T-helper 2 cell (primary cell): ENCODE measurements at places on chromosomes 2 and 18.

DNA sequence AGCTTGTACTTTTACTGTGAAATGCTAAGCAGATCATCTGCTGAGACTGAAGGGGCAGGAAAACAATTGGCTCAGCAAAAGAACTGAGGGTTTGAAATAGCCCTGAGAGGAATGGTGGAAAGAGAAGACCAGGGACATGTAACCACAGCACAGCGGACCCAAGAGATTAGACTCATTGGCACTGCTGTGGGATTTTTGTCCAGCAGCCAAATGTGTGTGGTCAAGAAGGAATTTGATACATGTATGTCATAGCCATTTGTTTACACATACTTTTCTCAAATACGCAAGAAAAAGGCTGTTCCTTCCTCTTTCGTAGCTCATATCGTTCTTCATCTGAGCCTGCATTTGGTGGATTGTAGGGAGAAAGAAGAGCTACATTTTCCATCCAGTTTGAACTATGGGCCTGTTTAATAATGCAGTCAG, 73.8 kb downstream of the TRABD2A start:
- no peak for DNase-seq

DNA sequence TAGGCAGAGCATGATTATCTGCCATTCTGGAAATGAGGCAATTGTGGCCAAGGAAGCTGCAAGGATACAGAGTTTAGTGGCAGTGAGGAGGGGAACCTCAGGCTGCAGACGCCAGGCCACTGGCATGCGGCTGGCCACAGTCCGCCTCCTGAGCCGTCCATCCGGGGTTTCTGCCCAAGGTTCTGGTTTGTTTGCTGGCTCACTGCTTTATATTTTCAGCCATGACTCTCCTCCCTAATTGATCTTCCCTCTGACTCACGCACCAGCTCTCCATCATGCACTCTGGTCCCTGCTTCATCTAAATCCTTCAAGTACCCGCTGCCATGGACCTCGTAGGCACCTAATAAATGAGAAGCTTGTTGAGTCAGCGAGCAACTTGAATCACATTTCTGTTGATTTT, 107.8 kb upstream of the REV1 start:
- no peak for DNase-seq

DNA sequence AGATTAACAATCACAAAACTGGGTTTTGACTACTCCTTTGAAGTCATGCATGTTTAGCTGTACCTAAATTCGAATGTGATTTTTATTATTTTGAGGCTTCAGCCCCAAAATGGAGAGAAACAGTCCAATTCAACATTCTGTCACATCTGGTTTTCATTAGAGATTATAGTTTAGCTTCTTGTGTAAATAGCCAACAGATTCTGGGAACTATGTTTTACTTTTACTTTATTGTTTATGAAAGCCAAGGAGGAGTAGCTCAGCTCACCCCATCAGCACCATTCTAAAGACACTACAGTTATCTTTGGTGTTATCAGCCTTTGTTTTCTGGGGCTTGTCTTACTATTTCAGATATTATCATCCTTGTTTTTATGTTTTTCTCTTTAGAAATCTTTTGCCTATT, 465.0 kb upstream of the CWC22 start:
- no peak for DNase-seq

DNA sequence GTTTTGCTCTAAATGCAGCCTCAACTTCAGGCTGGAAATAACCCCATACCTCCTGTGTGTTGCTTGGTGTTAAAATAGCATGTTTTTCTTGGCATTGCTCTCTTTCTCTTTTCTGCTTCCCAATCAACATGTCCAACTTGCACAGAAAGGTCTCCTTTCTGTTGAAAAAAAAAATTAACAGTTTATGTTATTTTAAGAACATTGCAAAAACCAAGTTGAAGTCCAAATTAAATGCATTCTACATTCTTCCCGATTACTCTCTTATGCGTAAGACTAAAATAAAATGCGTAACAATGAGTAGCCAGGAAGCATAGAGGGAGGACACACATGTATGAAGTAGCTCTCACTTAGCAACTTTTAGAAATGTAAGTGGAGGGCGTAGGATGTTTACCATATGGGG, 1406.1 kb upstream of the NXPH2 start:
- no peak for DNase-seq

- DNase-seq: no peak
Observed at GRCh38 chr2:186526281-186526680, 40.2 kb downstream of the ZC3H15 start.

DNA sequence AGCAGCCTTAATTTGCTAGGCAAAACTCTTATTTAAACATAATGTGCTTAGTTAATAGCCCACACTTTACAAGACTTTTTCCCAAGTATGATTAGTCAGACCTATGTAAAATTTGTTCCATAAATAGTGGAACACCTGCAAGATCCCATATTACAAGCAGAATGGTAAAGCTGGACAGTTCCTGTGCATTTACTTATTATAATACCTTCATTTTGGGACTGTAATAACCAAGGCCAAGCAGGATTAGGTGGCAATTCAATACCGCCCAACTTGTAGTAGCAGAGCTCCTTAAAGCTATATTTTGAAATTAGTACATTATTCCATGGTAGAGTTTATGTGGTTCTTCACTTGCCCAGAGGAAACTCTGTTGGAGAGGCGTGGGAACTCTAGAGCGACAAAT, 431.5 kb upstream of the MMADHC start:
- DNase-seq: no peak

DNA sequence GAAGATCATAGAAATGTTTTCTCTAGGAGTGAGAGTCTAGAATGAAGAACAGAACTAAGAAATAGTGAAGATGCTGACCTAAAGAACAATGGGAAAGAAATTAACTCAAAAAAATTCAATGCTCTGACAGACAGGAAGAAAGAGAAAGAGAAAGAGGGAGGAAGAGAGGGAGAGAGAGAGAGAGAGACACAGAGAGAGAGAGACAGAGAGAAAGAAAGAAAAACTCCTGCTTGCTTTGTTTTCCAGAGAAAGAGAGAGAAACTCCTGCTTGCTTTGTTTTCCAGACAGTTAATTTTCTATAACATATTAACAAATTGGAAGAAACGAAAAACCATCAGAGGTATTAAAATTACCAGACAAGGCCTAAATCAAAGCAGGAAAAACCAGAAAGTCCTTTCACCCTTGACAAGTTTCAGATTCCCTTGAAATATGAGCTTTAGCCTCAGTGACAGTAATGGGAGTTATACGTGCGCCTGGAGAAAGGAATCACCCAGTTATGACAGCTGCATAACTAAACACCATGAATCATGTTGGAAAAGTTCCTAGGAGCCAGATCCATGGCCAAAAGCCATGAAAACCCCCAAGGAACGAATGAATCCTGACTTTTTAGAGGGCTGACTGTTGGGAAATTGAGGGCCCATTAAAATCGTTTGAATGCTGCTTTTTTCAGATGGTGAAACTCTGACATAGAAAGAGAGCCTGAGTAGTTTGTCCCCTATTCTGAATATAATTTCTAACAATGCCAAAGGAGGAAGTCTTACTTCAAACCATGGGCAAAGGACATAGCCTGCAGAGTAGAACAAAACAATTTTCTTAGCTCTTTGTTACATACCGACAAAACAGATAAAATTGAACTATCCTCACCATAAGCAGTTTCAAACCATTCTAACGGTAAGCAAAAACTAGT, 228.6 kb upstream of the CHST9 start:
- no peak for DNase-seq

GRCh38 chr2:25481381-25482300, 139.9 kb upstream of the DNMT3A start:
- no peak for DNase-seq

DNA sequence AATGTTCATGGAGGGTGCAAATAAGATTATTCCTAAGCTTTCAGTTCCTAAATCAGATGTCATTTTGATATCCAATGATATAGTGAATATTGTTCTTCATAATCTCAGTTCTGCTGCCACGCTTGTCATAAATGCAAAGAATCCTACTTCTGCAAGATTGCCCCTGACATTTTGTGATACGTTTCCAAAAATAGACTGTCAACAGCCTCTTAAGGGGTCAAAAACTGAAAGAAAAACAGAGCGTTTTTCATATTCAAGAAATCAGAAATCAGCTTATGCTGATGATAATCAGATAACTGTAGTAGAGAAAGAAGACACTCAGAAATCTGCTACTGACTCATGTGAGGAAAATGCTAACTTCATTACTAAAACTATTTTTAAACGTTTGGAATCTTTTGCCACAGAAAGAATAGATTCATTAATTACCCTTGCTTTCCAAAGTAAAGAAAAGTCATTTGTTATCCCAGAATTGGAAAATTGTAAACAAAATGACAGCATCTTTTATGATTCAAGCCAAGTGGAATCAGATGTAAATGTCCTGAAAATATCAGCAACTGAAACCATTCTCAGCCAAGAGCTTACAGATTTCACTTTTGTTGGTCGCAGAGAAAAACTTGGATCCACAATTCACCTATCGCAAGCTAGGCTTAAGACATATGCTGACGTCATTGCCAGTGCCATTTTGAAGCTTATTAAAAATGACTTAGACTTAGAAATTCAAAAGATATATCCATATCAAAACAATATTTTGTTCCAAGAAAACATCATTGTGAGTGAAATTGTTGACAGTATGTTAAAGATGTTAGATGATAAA, 55.1 kb downstream of the FSIP2 start:
- DNase-seq: no peak

- DNase-seq: no peak
Observed at GRCh38 chr2:109195193-109196045, 66.4 kb downstream of the SH3RF3 start.

GRCh38 chr2:206274434-206275311, at the start of gene ZDBF2:
Gene ZDBF2, plus strand, starts transcription at chr2:206274663. Its CDS starts 7,187 bp downstream, at chr2:206281850.
- peak; percentile 19 for DNase-seq

- no peak for DNase-seq
Observed at GRCh38 chr2:42622943-42623676, 54.7 kb downstream of the MTA3 start.

- DNase-seq: no peak
Observed at GRCh38 chr2:36374585-36374984, 19.0 kb downstream of the CRIM1 start.

- DNase-seq: no peak
Observed at GRCh38 chr2:86661333-86661732, 37.7 kb upstream of the RNF103 start.

GRCh38 chr2:241859436-241860183, 916 bp upstream of the PDCD1 start:
- DNase-seq: no peak

GRCh38 chr2:138486363-138487198, 15.0 kb upstream of the SPOPL start:
- no peak for DNase-seq

- DNase-seq: no peak
Observed at GRCh38 chr2:48982887-48983435, 171.4 kb downstream of the FSHR start.

DNA sequence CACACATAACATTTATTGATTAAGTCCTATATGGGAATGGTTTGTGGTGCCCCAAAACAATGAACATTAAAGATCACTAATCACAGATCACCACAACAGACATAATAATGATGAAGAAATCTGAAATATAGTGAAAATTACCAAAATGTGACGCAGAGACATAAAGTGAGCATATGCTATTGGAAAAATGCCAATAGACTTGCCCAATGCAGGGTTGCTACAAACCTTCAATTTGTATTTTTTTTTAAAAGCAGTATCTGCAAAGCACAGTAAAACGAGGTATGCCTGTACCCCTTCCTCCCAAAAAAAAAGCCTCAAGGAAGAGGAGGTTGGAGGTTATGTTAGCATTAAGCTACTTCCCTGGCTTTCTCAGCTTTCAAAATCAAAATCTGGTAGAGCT, 131.1 kb downstream of the RBMS1 start:
- DNase-seq: no peak

DNA sequence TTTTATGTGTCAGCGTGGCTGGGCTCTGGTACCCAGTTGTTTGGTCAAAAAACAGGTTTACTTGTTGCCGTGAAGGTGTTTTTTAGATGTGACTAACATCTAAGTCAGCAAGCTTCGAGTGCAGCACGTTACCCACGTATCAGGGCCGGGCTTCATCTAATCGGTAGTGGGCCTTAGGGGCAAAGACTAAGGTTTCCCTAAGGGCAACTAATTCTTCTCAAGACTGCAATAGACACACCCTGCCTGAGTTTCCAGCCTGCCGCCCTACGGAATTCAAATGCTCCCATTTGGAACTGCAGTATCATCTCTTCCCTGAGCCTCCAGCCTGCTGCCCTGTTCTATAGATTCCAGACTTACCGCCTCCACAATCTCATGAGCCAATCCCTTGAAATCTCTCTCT, 27.7 kb downstream of the FHL2 start:
- DNase-seq: no peak

- DNase-seq: no peak
Observed at GRCh38 chr2:189305291-189305943, 125.9 kb upstream of the COL5A2 start.

DNA sequence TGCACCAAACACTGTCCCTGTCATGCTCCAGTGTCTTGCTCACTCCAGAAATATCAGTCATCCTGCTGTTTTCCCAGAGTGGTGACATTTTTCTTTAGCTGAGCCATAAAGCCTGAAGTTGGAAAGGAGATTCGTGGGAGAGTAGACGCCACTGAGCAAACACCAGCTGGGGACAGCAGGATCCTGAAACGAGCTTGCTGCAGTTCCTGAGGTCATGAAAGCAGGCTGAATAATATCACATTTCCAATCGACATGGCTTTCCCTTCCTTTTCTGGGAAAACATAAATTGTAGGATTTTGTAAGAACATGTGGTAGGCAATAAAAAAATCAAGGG, 276.4 kb downstream of the CDCA7 start:
- DNase-seq: no peak

- no peak for DNase-seq
Observed at GRCh38 chr2:200266406-200266805, 40.1 kb upstream of the SPATS2L start.

- DNase-seq: no peak
Observed at GRCh38 chr2:69768235-69768634, 26.3 kb downstream of the ANXA4 start.

DNA sequence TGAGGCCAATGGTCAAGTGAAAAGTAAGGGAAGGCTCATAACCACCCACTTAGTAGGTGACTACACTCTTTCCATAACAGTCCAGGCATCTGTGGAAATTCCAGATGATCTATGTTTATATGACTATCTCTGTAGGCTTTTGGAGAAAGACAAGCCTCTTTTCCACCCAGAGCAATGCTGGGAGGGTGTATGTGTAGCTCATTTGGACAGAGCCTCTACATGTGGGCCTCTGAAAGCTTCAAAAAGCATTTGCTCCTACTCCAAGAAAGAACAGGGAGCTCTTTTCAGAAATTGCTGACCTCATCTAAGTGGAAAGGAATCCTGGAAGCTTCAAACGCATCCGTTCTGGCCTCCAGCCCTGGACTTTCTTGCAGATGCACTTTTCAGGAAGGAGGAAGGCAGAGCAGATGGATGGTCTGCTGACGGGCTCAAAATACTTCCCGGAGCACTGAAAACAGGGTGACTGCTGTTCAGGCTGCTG, 308.7 kb downstream of the LRATD1 start:
- no peak for DNase-seq

GRCh38 chr2:25674077-25674362, 643 bp upstream of the DTNB start:
- DNase-seq: no peak

- no peak for DNase-seq
Observed at GRCh38 chr18:62118328-62118727, 68.5 kb downstream of the PIGN start.

DNA sequence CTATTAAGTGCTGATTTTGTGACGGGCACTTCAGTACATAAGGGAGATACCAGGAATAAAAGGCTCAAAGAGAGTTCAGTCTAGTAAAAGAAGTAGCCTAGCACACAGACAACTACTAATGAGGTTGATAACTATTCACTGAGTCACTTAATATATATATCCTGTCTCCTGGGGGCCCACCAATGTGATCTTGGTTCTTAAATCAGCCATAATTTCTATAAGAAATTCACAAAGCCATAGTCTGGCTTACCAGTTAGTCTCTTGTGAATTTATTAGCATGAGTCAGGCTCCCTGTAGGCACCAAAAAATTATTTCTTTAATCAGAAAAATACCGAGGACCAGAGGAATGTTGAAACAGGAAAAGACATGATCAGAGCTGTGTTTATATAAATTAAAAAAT, 10.4 kb downstream of the KCNE4 start:
- no peak for DNase-seq
